ENCODE measurements at places on chromosomes 12 and 14.

DNA sequence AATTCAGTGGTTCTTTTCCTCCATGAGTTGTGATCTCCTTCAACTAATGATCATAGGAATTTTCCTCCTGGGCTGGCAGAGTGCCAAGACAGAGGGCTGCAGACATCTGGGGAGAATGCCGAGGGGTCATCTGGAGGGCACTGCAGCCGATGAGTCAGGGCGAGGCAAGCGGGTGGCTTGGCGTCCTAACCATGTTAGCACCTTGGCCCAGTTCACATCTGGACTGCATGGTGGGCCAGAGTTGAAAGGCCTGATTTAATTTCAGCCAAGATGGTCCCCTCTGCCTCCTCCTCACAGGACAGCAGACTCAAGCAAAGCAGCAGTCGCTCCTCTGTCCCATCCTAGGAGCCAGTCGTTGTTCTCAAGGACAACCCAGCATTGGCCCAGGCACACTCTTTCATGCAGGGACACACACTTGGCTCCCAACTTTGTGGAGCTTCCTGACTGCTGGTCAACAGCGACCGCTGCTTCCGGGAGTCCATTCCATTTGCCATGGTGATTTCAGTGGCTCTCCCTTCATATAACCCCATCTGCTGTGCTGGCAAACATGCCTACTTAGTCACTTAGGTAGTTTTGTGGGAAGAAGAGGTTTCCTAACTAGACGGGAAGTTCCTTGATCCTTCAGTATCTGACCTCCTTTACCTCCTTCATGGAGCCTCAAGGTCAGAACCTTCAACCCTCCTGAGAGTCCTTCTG lies 161.8 kb downstream of the TTC8 start:
- no peak for DNase-seq

DNA sequence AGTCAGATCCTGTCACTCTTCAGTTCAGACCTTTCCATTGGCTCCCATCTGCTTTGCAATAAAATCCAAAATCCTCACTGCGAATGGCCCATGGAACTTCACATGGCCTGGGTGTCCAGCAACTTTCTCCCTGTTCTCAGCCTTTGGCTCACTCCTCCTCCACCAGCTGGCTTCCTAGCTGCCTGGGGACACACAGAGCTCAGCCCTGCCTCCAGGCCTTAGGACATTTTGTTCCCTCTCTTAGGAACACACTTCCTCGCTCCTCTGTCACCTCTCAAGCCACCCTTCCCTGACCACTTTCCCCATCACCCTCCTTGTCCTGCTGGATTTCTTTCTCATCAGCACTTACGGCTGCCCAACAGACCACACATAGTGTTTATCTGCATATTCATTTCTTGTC lies 419.6 kb downstream of the MED13L start:
- no peak for DNase-seq

GRCh38 chr12:17640615-17641014 lies 449.4 kb downstream of the RERGL start:
- no peak for DNase-seq

- DNase-seq = no peak
Measured at GRCh38 chr14:89017417-89017816, 193.0 kb downstream of the TTC8 start.

DNA sequence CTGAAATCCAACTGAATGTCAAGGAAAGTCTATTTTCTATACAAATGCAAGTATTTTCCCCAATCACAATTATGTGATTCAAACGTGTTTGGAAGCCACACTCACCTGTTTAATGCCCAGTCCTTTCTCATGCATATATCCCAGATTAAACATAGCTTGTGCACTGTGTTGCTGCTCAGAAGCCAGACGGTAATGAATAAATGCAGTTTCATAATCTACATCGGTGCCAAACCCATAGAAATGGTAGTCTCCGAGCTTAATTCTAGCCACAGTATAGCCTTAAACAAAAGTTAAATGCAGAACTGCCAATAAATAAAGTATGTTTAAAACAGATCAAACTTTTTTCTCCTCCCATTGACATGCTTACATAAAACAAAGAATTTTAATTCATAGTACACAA lies 49.5 kb downstream of the SEL1L start:
- DNase-seq = no peak

- DNase-seq = no peak
Measured at GRCh38 chr12:64006211-64006825, 161.8 kb downstream of the SRGAP1 start.

DNA sequence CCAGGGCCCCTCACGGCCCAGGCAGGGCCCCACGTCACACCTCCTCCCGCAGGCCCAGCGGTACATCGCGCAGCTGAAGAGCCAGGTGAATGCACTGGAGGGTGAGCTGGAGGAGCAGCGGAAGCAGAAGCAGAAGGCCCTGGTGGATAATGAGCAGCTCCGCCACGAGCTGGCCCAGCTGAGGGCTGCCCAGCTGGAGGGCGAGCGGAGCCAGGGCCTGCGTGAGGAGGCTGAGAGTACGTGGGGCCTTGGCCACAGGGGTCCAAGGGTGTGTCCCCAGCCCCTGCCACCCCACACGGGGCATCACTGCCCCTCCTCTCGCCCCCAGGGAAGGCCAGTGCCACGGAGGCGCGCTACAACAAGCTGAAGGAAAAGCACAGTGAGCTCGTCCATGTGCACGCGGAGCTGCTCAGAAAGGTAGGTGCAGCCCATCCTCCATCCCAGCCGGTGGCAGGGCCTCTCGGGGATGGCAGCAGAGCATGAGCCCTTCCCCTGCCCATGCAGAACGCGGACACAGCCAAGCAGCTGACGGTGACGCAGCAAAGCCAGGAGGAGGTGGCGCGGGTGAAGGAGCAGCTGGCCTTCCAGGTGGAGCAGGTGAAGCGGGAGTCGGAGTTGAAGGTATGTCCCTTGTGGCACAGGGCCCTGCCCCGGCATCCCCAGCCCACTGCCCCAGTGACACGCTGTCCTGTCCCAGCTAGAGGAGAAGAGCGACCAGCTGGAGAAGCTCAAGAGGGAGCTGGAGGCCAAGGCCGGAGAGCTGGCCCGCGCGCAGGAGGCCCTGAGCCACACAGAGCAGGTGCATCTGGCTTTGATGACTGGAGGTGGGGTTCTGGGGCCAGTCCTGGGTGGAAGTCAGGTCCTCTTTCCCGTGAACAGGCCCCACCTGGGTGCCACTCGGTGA lies 20.9 kb downstream of the HIP1R start:
- DNase-seq = no peak

DNA sequence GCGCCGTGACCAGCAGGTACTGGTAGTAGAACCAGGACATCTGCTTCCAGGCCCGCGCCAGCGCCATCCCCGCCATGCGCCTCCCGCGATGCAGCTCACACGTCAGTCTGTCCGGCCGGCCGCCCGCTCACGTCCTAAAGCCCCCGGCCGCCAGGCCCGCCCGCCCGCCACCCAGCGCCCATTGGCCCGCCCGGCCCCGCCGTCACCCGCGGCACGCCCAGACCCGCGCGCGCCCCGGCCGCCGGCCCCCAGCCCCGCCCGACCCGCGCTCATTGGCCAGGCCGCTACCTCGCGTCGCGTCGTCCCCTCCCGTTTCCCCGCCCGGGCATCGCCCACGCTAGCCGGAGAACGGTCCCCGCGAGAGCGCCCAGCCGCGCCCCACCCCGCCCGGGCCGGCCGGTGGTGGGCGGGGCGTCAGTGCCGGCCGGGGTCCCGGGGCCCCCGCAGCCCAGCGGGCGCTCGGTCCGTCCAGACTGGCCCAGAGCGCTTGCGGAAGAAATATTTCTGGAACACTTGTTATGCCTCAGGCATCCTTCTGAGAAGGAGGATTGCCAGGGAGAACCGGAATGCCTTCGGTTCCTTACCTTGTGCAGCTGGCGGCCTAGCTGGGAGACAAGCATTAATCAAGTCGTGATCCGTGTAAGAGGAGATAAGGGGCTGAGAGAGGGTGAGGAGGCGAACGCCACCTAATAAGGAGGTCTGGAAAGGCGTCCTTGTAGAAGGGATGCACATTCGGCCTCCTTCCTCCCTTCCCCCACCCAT lies at the start of gene SPTSSA:
Gene SPTSSA, minus strand, starts transcription at position 109 of the 762 bp plus-strand sequence. Its CDS starts 33 bp downstream, at position 76.
- DNase-seq = peak; percentile 95

DNA sequence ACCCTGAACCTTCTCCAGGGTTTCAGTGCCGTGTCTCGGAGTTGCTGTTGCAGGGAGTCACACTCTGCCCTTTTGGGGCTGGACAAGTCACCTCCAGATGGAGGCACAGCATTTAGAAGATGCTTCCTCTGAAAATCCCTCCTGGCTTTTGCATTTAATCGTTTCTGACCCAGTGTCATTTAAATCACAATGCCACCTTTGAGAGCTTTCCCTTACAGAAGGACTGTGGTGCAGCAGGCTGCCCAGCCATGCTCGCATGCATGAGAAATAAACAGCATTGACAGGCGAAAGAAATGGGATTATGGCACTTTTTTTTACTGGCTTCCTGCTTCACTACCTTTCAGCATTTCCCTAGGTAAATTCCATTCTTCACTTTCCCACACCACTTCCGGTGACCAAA lies 113.4 kb upstream of the DYRK2 start:
- DNase-seq = no peak

- DNase-seq = no peak
Measured at GRCh38 chr14:54722791-54723432, 156.0 kb downstream of the SAMD4A start.

GRCh38 chr12:28883406-28883997 lies 265.6 kb upstream of the FAR2 start:
- no peak for DNase-seq

GRCh38 chr12:117279606-117280005 lies 81.8 kb downstream of the NOS1 start:
- DNase-seq = no peak

DNA sequence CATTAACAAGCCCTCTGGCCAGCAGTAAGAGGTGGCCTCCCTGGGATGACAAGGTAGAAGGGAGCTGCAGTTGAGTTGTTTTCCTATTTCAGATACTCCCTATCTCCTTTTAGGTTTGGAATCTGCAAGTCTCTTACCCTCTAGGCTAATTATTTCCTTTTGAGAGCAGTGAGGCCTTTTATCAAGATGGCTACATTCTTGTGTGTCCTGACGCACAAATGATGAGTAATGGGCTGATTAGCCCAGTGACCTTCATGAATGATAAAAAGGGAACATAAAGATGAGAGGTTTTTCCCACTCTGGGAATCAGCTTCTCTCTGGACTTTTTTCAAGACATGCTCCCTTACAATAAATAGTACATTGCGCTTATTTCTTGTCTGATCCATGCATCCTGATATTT lies 22.9 kb downstream of the DYRK2 start:
- DNase-seq = no peak

- DNase-seq = no peak
Measured at GRCh38 chr12:108099778-108100489, 29.2 kb upstream of the WSCD2 start.

DNA sequence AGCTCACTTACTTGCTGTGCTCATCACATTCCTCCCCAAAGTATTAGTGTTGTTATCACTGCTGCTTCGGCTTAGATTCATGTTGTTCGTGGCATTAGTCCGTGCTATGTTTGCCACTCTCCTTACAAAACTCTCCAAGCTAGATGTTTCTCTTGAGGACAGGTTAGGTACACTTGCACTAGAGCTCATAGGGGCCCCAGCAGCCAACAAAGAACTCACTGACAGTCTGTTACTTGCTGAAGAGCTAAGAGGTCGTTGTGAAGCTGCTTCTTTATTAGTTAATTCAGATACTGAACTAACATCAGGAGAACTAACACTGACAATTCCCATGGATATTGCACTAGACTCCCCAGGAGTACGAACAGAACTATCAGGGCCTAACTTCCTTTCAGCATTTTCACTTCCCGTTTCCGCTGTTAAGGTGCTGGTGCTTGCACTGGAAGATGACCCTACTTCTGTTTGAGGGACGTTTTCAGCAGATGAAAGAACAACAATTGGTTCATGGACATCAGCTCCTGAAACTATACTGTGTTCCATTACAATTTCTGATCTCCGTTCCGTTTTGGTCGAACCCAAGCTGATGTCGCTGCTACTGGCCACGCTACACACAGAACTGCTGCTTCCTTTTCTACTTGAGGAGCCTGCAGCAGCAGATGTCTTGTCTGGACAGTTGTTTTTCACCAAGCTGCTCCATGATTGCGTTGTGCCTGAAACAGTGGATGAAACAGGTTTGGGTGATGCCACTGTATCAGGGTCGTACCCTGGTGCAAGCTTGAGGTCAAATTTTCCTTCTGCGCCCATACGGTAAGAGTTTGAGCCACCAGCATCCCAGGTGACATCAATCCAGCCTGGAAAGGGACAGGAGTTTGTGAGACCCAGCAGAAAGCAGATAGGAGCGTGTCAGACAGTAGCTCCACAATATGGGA lies 78.7 kb downstream of the HECTD1 start:
- no peak for DNase-seq

- DNase-seq = no peak
Measured at GRCh38 chr14:95445161-95445560, 71.3 kb downstream of the SYNE3 start.

- no peak for DNase-seq
Measured at GRCh38 chr12:67752226-67752732, 103.7 kb downstream of the DYRK2 start.

DNA sequence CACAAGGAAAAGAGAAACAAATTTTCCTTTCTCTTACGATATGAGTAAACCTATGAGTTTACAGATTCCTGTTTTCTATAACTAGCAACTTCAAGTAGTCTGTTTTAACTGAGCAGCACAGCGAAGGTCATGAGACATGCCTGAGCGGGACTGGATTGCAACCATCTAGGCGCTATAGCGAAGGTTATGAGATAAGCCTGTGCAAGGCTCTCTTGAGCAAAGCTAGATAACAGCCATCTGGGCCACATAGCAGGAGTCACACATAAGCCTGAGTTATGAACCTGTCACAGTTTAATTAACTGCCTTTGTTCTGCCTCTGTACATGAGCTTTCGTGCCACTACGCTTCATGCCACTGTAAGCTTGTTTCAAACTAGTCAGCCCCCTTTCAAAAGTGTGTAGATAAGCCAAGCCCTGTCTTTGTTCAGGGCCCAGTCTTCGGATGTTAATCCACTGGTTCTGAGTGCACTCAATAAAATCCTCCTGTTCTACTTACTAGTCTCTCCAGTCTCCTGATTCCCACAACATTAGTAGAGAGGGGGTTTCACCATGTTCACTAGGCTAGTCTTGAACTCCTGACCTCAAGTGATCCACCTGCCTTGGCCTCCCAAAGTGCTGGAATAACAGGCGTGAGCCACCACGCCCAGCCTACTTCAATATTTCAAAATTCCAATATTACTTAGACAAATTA lies 47.1 kb downstream of the SEC23A start:
- DNase-seq = no peak
